ENCODE measurements at places on chromosomes 2 and 18.

DNA sequence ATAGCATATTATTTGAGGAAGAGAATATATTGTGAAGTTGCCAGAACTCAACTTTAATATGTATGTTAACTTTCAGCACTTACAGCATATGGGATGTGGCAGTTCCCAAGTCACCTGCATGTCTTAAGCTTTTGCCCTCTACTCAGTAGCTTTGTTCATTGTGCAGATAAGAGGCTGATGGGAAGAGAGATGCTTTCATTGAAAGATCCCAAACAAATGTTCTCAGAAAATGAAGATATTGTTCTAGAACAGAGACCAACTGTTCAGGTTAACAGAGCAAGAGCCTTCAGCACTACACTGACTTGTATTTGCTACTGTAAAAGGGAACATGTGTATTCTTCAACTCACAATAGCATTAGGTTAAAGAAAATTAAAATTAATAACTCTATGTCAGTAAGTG is 28.1 kb downstream of the GAREM1 start:
- no peak for DNase-seq

- no peak for DNase-seq
Observed at GRCh38 chr18:62453864-62454263, 69.0 kb upstream of the ZCCHC2 start.

DNA sequence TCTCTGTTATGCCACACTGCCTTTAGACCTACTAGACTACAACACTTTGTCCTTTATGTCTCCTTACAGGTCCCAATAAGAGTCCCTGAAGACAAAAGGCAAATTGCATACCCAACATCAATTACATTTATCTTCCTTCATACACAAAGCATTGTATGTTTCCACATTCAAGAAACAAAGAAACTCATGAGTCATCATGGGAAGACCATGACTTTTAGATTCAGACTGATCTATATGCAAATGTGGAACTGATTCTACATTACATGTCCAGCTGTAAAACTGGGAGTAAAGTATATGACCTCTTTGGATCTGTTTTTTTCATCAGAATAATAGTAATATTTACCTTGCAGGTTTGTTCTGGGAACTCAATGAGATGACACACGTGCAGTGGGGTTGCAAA is 25.2 kb upstream of the HNMT start:
- peak; percentile 21 for DNase-seq

GRCh38 chr2:152037743-152038435 is 61.0 kb downstream of the CACNB4 start:
- no peak for DNase-seq

DNA sequence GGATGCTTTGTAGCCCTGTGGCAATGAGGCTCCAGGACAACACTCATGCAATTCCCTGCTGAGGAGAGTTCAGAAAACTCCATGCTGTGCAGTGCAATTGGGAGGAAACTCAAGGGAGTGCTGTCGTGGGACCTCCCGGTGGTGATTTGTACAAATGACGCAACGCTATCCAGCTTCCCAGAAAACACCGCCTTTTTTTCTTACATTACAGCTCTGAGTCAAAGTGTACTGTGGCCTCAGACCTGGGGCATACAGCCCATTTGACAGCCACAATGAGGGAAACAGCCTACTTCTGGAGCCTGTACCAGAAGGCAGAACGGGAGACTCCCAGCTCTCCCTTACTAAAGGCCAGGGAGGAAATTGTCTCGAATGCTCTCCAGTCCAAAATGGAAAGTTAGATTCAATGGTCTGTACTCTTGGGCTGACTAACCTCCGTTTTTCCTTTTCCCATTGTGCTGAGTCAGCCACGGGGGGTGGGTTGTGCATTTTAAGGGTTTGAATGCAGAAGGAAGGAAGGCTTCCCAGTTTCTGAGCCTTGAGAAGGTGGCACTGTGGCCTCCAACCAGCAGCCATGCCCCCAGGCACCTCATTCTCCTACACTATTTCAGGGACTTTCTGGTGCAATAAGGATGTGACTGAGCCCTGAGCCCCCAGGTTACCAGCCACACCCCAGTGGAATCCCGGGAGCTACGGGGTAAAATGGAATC is 16.4 kb upstream of the CYP1B1 start:
- DNase-seq = no peak
